ENCODE measurements at places on chromosomes 13 and 19.

DNA sequence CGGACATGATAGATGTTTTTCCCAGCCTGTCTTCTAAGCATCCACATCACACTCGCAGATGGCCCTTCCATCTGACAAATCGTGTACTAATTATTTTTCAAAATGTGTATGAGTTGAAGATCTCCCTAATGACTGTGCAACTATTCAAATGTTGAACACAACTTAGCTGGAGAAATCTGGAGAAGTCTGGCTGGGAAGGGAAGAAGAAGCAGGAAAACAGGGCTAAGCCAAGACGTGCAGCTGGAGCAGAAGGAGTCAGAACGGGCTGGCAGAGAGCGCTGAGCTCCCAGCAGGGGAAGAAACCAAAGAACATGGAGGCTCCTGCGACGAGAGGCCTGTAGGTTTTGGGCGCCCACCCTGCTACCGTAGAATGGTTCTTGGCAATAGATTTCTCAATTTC, 13.2 kb upstream of the LATS2 start:
- no peak for DNase-seq

DNA sequence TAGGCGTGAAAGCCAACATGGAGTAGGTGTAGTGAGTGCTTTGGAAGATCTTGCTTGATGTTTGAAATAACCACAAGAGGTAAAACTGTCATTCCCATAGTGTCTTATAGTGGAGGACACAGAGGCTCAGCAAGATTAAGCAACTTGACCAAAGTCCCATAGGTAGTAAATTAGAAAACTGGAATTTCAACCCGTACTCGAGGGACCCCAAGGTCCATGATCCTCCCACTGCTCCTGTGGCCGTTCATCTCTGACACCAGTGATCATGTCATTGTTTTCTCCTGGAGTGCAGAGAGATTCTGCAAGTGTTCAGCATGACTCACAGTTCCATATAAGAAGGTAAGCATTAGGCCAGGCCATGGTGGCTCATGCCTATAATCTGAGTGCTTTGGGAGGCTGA, 126.9 kb downstream of the FGF9 start:
- no peak for DNase-seq

- no peak for DNase-seq
Measured at GRCh38 chr13:39682310-39682709, 26.8 kb downstream of the COG6 start.

DNA sequence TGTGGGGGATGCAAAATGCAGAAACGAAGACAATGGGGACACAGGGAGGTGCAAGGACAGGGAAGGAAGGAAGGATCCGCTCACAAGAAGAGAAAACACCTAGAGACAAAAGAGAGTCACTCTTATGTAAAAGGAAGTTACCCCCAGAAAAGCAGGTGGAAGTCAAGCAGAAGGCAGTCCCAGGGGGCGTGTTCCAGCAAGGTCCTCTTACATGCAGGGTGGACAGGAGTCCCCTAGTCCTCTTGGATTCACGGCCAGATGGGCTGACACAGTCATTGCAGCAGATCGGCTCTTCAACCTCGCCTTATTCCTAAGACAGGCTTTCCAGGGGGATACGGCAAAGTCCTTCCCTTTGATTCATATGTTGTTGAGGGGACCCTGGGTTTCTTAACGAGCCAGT, 83.9 kb upstream of the SPATA13 start:
- no peak for DNase-seq

DNA sequence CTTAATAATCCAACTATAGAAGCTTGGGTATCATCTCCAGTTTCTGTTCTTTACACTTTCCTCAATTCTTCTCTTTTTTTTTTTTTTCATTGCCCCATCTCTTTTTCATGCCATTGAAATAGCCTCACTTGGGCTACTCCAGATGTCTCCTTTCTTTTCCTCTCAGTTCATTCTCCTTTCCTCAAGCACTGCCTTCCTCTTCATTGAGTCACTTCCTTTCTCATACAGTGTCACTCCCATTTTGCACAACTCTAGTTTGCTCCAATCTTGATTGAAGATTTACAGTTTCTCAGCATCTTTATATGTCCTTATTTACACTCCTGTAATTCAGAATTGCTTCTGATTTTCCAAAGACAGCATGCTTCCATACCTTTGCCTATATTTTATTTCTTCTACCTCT, 61.3 kb downstream of the IPO5 start:
- DNase-seq: no peak

GRCh38 chr19:38841787-38842438, 7.9 kb downstream of the HNRNPL start:
- DNase-seq: no peak

- DNase-seq: no peak
Measured at GRCh38 chr13:48403151-48403631, 9.7 kb downstream of the LPAR6 start.

DNA sequence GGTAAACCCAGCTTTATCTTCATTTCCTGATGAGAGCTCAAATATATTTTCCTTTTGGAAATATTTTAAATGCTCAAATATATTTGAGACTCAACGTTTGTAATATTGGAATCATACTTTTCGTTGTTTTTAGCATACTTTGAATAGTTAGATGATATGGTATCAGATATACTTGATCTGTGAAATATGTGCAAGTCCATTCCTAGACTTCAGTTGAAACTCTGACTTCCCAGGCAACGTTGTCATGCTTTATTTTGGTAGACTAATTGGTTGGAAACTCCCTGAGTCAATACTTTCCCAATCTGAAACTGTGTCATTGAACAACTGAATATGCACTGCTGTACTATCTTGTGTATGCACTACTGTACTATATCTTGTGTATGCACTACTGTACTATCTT, 378.5 kb downstream of the MYO16 start:
- no peak for DNase-seq

DNA sequence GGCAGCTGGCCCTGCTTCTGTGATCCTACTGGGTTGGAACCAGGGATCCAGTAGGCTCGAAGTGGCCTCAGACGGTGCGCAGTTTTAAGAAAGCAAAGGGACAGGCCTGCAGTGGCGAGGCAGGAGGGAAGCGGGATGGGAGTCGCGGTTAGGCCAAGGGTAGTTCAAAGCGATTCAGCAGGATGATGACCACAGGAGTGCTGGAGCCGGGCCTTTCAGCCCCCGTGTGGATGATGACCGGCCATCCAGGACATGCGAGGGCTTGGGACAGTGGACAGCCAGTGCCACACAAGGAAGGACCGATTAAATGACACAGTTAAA, 854 bp downstream of the RNASEH2B start:
- DNase-seq: no peak

DNA sequence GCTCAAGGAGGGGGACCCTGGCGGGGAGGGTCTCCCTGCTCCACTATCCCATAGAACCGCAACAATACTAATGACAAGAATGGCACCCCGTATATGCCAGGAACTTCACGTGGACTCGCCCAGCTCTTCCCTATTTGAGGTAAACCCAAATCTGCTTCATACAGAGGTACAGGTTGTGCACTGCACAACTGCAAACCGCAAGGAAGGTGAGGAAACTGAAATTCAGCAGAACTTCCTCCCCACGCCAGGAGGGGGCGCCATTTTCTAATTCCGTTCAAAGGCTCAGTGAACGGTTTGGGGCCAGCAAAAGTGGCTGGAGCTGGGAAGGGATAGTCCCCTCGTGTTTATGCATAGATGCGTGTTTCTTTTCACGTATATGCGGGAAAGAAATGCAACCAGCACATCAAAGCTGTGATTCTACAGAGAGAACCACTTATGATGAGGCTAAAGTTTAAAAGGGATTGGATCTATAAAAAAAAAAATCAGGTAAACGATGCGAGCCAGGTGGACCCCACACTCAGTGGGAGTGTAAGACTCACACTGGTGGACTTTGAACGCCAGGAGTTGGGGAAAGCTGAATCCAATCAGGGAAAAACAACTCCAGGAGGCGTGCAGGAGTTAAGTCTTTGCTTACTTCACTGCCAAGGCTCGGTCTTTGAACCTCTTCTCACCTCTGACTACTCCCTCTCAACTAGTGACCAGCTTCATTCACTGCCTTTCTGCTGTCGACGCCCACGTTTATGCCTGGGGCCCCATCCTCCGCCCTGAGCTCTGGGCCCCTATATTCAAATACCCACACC, 20.3 kb downstream of the C19orf81 start:
- DNase-seq: no peak

GRCh38 chr19:1402411-1403070, 1.2 kb upstream of the GAMT start:
- no peak for DNase-seq

DNA sequence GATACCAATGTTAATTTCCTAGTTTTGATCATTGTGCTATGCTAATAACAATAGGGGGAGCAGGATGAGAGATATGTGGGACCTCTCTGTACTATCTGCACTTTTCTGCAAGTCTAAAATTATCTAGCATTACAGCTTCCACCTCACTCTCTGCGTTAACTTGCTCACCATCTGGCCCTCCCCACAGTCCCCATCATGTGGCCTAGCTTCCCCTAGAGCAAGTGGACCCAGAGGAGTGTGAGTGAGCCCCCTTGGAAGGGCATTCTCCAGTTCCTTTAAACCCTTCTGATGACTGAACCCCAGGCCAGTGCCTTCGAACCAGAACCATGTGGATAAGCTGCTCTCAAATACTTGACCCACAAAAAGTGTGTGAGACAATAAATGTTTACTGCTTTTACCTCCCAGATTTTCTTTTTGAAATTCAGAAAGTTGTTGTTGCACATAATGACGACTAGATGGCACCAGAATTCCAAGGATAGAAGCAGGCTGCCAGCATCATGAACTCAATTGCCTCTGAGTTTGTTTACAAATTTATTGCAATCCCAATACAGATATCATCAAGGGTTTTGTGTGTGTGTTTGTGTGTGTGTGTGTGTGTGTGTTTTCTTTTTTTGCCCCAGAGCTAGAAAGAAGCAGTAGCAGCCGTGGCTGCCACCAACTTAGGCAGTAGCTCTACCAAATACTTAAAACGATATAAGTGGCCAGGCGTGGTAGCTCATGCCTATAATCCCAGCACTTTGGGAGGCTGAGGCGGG, 49.0 kb upstream of the ZNF780A start:
- DNase-seq: peak; percentile 43

Data from fibroblast of the conjunctiva (primary cell).